NCI-H1436 treated with DMSO at 0.1 percent for 48 hours (cell line): ENCODE measurements at places on chromosomes 3 and 15.

- DNase-seq = no peak
Measured at GRCh38 chr3:138511945-138512344, 77.5 kb downstream of the ESYT3 start.

DNA sequence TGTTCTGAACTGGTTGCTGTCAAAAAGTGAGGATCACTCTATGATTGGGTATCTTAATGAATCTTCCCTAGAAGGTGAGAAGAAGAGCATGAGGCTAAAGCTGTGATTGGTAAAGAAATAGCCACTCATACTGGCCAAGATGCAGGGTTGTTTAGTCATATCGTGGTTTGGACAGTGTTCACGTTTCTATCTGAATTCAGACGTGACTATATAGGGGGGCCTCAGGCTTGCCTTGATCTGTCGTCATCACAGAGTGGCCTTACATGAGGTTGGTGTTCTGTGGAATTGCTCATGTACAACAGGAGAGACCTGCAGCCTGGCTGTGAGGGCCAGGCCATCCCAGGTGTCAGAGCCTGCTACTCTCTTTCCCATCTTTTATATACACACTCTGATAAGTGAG, 12.4 kb downstream of the RTP2 start:
- no peak for DNase-seq

- no peak for DNase-seq
Measured at GRCh38 chr15:40908095-40908494, 13.8 kb downstream of the VPS18 start.

DNA sequence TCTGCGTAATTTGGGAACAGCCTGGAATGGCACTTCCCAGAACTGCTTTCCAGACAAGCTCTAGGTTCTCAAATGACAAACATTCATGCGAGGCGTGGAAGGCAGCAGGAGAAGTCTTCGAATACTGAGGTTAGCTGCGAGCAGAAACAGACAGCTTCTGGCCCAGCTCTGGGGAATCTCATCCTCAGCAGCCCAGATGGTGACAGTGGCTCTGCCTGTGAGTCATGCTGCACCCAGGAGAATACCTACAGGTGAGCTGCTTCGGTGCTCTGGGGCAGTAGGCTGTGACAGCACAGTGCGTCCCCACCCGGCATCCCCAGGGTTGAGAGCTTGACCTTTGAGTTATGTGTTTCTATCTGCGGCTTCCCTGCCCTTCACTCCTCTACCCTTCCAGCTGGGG, 258.6 kb downstream of the KLF13 start:
- DNase-seq = no peak

- no peak for DNase-seq
Measured at GRCh38 chr3:119340014-119340413, 45.8 kb downstream of the ARHGAP31 start.
